Cerebellar nuclear complex (tissue), 1 donor: ENCODE measurements at places on chromosomes 16 and 17.

DNA sequence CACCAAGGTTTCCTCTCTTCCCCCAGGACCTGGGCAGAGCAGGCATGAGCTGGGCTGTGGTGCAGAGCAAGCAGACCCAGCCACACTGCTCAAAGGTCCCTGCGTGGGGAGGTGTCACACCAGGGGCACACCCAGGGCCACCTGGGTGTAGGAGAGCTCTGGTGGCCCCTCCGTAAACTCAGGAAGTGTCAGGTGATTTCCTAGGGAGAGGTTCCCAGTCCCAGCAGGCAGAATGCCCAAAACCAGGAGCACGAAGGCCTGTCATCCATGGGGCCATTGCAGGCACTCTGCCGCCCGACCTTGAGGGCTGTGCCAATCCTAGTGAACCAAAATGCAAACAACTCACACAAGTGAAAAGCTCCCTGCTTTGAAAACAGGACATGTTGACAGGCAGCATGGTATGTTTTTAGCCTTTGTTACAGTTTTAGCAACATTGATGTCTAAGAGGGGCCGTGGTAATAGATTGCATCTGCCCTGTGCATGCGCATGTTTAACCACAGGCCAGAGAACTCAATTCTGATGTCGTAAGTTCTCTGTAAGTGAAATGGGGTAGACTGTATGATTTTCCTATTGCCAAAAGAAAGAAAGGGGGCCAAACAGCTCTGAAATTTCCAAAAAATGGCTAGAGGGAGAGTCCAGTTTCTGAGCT lies 21.3 kb downstream of the CIBAR2 start:
- no peak for DNase-seq

DNA sequence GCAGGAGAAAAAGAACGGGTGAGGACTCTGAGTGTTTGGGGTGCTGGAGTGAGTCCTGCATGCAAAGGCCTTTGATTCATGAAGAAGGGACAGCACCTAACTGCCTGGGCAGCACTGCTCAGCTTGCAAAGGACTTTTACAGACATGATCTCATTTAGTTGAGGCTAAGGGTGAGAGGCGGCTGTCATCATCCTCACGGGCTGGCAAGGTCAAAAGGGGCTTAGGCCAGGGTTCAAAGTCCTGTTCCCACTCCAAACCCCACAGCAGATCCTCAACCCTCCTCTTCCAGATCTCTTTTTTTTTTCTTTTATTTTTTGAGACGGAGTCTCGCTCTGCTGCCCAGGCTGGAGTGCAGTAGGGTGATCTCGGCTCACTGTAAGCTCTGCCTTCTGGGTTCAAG lies 4.8 kb downstream of the RHBDF2 start:
- DNase-seq = no peak

- DNase-seq = no peak
Measured at GRCh38 chr17:78184868-78185267, 2.0 kb downstream of the TK1 start.

DNA sequence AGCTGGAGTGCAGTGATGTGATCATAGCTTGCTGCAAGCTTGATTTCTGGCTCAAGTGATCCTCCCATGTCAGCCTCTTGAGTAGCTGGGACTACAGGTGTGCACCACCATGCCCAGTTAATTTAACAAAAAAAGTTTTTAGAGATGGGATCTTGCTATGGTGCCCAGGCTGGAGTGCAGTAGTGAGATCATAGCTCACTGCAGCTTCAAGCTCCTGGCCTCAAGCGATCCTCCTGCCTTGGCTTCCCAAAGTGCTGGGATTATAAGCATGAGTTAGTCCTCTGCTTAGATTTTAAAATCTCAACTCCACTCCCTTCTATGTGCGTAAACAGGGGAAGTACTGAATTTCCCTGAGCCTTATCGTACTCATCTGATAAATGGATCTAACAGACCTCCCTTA lies 6.3 kb downstream of the RABEP2 start:
- no peak for DNase-seq

- no peak for DNase-seq
Measured at GRCh38 chr17:7436556-7437368, 1.5 kb downstream of the TMEM102 start.
